H4 (cell line): ENCODE measurements at places on chromosomes 12 and 14. TPM values are rescaled to one million over a fixed set of nuclear protein-coding genes. Genes with fewer than 3 reads are reported as not detected.
A peak's percentile ranks its signal among the peaks of the same experiment; 100 is the strongest.

The ASIC1 gene
- total RNA-seq = 1.6 and 3.4 TPM in 2 replicates

GRCh38 chr12:30019366-30020140 lies 235.8 kb upstream of the TMTC1 start:
- DNase-seq = no peak

DNA sequence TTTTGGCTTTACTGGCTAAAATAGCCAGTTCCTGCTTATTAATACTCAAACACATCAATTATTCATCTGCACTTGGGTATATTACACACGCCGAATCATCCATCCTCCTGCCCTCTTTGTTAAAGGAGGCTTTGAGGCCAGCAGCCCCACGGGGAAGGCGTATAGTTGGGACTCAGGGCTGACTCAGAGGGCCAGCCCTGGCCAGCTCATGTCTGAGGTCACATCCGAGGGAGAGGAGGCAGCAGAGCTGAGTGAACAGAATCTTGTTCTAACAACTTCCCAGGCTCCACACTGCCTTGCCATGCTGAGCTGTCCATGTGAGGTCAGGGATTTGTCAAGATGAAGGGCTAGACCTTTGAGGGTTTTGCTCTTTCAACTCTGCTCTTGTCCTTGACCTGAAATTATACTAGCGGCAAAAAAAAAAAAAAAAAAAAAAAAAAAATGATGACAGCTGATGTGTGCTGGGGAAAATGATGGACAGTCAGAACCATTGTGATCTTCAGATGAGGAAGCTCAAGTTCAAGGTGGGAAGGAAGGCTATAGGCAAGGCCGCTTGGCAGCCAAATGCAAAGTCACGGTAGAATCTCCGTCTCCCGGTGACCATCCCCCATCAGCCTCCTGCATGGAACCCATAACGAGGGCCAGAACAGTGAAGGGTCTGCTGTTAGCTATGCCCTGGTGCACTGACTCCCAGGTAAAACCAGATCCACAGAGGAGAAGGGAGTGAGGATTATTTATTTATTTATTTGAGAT lies 12.5 kb upstream of the MARK3 start:
- peak; percentile 65 for DNase-seq

DNA sequence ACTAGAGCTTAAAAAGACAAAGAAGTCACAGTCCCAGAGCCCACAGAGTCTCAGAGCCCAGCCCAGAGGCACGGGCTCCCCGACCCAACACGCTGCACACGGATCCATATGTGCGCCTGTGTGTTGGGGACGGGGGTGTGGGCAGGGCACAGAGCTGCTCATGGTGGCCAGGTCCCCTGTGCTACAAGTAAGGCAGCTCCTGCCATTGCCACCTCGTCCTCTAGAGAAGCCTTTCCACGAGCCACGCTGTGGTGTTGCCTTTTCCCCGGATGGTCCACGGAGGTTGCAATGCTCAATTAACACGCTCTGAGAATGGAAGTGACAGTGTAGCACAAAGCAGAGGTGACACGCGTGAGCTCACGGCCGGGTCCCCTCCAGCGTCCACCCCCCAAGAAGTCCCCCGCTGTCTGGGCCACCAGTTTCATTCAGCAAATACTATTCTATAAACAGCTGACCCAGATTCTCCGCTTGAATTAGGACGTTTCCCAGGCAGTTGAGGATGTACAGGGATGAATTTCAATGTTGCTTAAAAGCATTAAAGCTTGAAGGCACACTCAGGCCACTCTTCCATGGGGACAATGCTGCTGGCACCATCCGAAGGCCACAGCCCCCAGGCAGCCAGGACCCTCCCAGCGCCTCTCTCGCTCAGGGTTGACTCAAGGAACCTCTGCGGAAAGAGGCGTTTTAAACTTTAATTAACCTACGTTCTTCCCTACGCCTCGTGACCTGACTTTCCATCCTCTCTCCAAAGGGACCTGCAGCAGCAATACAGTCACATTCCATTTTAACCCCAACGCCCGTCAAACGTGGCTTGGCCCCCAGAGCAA lies 22.7 kb upstream of the EIF5 start:
- no peak for DNase-seq

DNA sequence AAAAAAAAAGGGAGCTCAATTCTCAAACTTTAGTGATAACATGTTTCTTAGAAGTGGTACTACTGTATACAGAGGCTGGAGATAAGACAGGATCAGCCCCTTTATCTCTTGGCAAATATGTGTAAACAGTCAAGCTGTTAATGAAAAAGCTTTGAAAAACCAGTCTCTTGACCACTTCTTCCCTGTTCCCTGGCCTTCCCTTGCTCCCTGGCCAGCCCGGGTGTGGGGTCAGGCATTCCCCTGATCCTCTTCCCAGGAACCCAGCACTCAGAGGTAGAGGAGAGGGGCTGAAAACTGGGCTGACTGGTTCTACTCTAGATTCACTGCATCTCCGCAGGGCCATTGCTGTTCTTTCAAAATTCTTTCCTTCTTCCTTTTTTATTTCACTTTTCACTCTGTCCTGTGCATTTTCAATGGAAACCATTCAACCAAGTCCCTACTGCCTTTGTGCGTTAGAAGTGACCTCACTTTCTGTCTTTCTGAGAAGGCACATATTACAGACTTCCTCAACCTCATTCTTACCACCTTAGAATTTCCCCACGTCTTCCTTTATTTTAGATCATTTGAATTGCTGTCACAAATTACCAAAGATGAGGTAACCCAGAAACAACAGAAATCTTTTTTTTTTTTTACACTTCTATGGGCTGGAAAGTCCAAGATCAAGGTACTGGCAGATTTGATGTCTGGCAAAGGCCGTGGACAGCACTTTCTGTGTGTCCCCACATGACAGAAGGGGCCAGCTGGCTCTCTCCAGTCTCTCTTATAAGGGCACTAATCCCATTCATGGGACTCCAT lies 5.7 kb downstream of the GNG2 start:
- no peak for DNase-seq

The KLRK1 gene
- total RNA-seq = not detected in 2 replicates

GRCh38 chr14:26088275-26088674 lies 509.6 kb downstream of the NOVA1 start:
- DNase-seq = no peak

GRCh38 chr12:63151623-63152320 lies 771 bp upstream of the AVPR1A start:
- DNase-seq = peak; percentile 39

The FERMT2 gene
- total RNA-seq = 47.1 and 53.5 TPM in 2 replicates

GRCh38 chr12:121217761-121218160 lies 7.8 kb downstream of the P2RX4 start:
- DNase-seq = no peak
